ENCODE measurements at places on chromosomes 5 and 9.

GRCh38 chr5:342501-343460 is 21.3 kb downstream of the AHRR start:
- peak; percentile 22 for DNase-seq

- no peak for DNase-seq
These were observed 32.4 kb downstream of the ABHD17B start for GRCh38 chr9:71878327-71879274.

DNA sequence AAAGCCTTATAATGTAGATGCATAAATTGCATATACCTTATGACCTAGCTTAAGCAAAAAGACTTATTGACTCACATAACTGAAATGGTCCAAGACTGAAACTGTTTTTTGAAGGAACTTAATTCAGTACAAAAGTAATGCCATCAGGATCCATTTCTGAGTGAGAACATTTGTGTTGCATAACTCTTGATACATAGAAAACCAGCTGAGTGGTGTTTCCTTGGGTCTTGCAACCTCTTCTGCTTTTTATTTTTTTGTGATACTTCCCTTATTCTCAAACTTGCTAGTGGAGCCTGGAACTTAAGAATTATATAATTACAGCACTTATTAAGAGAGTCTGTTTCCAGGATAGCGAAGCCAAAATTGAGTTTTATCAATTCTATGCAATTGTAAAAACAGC is 272.0 kb downstream of the MAN2A1 start:
- peak; percentile 96 for DNase-seq

DNA sequence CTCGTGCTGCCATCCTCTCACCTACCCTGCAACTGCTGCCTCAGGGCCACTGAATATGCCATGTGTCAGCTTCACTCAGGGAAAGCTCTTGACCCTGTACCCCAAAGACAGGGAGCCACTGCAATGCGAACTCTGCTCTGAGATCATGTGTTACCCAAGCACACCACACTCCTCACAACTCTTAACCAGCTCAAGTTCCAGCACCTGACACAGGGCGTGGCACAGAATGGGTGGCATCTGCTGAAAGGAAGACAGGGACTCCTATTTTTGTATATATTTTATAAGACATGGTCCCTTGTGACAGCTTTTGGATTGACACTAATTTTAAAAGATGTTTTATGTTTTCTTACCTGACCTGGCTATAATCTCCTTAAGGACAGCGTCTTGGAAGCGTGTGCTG is 10.7 kb downstream of the PHYKPL start:
- no peak for DNase-seq

- DNase-seq = no peak
These were observed 19.6 kb upstream of the C5orf47 start for GRCh38 chr5:173969167-173970049.

DNA sequence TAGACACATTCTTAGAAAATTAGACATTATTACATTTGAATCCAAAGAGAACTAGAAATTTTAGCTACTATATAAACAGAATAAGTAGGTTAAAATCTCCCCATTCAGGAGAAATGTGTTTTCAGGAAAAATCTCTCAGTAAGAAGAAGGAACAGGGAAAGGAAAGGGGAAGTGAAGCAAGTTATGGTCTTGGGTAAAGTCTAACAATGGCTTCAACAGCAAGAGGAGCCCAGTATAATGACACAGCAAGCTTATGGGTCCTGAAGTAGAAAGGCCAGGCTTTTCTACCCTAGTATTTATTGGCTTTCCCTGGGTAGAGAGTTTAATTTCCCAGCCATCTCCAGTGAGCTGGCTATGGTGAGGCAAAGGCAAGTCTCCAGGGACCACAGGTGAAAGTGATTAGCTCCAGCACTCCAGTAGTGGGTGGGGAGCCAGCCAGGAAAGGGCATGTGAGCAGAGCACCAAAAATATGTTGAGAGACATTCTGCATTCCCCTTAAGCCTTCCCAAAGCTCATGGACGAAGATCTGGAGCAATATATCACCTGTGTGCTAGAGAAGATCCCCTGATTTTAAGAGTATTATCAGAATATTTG is 981.7 kb downstream of the NR2F1-AS1 start:
- DNase-seq = peak; percentile 65

DNA sequence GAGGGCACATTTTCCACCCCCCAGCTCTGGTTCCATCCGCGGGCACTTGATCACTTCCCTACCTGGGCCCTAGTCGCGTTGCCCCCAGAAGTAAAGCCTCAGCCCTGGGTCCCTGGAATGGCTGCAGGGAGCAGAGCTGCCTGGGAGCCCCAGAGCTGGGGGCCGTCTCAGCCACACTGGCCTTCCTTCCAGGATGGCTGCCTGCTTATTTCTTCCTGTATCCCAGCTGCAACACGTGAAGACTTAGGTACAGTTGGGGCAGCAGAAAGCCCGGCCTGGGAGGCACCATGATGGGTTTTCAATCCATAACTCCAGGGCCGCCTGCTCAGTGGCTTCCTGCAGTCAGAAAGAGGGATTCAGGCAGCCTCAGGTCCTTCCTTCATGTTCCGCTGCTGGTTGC is 232.3 kb downstream of the IRX2 start:
- no peak for DNase-seq

- no peak for DNase-seq
These were observed 158.6 kb upstream of the ALDH1B1 start for GRCh38 chr9:38233796-38234355.

DNA sequence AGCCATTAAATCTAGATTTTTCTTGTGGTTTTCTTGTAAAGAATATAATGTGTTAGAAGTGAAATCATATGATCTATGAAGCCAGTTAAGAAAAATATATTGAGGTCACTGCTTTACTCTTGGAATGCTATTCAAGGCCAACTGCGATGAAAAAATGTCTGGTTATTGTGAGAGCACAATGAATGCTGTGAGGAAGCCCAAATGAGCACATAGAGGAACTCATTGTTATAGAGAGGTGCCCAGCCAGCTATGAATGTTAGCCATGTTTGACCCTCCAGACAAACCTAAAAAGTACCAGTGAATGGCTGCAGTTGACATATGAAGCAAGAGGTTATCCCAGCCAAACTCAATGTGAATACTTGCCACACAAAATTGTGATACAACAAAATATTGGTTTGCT is 359.8 kb upstream of the FAM174A start:
- no peak for DNase-seq

DNA sequence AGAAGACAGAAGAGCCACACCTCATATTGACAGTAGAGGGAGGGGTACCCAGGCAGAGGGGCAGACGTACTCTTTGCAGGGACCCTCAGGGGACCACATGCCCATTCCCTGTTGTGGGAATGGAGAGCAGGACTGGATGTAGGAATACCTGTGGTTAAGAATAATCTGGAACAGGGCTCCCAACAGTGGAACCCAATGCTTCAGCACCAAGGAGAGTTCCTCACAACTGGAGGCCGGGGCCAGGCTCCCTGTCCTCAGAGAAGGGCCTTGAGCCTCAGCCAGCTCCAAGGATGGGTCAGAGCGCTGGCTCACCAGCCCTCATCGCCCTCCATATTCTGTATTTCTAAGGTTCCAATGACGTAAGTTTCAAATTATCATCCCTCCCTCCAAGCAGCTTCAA is 7.4 kb upstream of the SHC3 start:
- DNase-seq = peak; percentile 2

DNA sequence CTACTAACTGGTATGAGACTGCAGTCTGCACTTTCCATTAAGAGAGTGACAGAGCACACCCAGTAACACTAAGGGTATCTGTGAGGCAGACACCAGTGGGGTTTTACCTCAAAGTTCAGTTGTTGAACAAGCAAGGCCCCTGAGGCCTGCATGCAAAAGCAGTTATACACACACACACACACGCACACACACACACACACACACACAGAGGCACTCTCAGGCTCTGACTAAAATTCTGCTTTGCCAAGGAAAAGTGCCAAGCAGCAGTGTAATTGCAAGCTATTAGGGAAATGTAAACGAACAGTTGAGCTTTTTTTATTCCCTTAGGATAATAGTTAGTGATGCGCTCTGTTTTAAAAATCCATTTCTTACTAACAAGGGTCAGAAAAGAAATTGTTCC is 377.1 kb downstream of the SPOCK1 start:
- no peak for DNase-seq

DNA sequence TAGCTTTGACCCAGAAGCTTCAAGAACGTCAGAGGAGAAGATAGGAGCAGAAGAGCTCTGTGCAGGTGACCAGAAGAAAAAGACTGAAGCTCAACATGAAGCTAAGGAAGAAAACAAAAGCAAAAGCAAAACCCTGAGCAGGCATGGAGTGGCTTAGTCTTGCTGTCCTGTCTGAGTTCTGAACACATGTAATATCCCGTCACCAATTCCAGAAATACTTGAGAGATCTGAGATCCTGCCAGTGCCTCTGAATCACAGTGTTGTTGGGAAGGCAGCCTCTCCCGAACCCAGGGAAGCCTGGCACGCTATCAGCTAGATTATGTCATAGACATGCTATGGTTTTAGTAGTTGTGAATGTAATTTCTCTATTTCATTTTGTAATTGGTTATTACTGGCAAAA is 235.7 kb downstream of the ICE1 start:
- DNase-seq = no peak

DNA sequence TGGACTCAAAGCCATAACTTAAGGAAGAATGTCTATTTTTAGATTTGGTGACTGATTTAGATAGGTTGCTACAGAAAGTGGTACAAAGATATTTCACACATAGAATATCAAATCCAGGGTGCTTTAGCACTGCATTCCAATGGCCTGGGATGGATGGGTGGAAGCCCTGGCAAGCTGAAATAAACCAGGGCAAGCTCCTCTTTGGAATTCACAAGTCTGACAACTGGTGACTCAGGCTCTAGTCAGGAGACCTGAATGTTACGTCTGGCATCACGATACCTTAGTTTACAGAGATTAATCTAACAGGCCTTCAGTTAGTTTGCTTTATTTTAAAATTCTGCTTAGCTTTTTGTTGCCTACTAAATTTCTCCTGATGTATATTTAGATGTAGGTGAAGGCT is 144.0 kb downstream of the TMC1 start:
- DNase-seq = no peak

GRCh38 chr5:135850231-135850630 is 15.8 kb downstream of the SLC25A48 start:
- DNase-seq = no peak

GRCh38 chr9:92616199-92616641 is 53.7 kb downstream of the IPPK start:
- no peak for DNase-seq

DNA sequence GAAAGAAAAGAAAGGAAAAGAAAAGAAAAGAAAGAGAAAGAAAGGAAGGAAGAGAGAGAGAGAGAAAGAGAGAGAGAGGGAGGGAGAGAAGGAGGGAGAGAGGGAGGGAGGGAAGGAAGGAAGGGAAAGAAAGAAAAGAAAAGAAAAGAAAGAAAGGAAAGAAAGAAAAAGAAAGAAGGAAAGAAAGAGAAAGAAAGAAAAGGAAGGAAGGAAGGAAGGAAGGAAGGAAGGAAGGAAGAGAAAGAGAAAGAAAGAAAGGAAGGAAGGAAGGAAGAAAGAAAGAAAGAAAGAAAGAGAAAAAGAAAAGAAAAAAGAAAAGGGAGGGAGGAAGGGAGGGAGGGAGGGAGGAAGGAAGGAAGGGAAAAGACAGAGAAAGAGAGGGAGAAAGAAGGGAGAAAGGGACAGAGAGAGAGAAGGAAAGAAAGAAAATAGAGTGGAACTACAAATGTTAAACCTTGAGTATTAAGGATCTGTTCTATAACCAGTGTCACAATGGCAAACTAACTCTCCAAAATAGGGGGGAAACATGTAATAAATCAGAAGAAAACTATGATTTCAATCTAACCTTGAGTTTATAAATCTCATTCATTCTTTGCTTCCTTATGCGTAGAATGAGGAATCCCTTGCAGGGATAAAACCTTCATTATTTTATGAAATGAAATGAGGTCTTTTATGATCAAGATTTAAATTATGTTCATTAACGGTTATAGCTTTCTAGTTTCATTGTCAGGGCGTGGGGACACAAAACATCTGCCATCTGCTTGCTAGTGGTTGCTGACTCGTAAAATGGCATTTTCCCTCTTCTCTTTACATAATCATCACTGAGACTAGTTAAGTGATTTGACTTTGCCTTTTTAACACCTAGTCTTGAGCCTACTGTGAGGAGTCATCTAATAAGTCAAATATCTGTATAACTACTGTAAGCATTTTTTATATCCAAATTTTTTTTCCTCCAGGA is 40.7 kb upstream of the RAD23B start:
- no peak for DNase-seq

GRCh38 chr5:125367702-125368101 is 621.3 kb upstream of the ZNF608 start:
- no peak for DNase-seq

- peak; percentile 45 for DNase-seq
These were observed 21.7 kb downstream of the F2RL2 start for GRCh38 chr5:76601470-76601869.

- no peak for DNase-seq
These were observed 159.2 kb downstream of the DRD1 start for GRCh38 chr5:175284806-175285205.

GRCh38 chr5:115381911-115382662 is 85.6 kb upstream of the CCDC112 start:
- DNase-seq = no peak
